ENCODE measurements at places on chromosomes 16 and 17.

GRCh38 chr17:45265821-45266220, 3.9 kb upstream of the SPATA32 start:
- H3K36me3 ChIP-seq: peaks cover 77% of the 10 kb centered on the region
- DNase-seq: no peak
- no peak overlapping the region for H3K27ac ChIP-seq
- peaks cover 20% of the 10 kb centered on the region for H3K4me1 ChIP-seq
- H3K27me3 ChIP-seq: no peaks in the 10 kb centered on the region

DNA sequence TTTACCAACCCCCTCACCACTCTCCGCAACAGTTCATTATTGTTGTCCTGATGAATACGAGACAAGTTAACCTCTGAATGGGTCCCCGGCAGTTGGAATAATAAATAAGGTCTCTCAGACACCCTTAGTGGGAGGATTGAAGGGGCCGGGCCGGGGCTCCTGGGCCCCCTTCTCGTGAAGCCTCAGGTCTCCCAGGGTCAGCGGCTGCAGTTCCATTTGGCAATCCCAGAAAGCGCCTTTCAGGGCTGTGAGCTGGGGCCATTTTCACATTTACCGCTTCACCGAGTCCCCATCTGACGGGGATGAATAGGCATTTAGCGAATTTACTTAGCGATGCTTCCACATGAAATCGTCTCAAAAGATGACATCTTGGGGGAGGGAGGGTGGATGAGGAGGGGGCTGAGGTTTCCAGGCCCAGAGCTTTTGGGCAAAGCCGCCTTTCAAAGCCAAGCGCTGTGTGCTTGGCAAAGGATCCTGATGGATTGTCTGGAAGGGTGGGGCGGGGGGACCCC, 309.8 kb downstream of the XYLT1 start:
- H3K27ac ChIP-seq: no peak overlapping the region
- H3K4me3 ChIP-seq: no peak overlapping the region
- no peaks in the 10 kb centered on the region for H3K4me1 ChIP-seq
- H3K36me3 ChIP-seq: no peaks in the 10 kb centered on the region
- no peak for DNase-seq

GRCh38 chr17:28860363-28860808, 5.6 kb downstream of the ERAL1 start:
- H3K27me3 ChIP-seq: no peaks in the 10 kb centered on the region
- H3K27ac ChIP-seq: no peak overlapping the region

DNA sequence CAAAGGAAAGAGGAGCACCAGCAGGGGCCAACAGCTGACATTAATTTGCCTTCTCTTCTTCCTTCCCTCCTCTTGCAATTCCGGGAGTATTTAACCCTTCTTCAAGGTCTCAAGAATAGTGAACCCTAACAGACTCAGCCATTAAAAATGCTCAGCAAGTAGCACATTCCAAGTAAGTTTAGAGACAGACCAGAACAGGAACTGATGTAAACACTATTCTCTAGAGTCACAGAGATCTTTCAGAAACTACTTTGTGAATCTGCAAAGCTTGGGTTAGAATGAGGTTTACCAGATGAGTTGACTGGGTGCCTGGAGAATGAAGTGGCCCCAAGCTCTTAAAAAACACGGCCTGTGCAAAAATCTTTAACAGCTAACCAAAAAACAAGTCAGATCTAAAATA, 50.9 kb downstream of the TEX2 start:
- no peaks in the 10 kb centered on the region for H3K27me3 ChIP-seq
- H3K4me1 ChIP-seq: peaks cover 19% of the 10 kb centered on the region
- no peak overlapping the region for H3K27ac ChIP-seq
- DNase-seq: no peak
- H3K4me3 ChIP-seq: no peak overlapping the region

DNA sequence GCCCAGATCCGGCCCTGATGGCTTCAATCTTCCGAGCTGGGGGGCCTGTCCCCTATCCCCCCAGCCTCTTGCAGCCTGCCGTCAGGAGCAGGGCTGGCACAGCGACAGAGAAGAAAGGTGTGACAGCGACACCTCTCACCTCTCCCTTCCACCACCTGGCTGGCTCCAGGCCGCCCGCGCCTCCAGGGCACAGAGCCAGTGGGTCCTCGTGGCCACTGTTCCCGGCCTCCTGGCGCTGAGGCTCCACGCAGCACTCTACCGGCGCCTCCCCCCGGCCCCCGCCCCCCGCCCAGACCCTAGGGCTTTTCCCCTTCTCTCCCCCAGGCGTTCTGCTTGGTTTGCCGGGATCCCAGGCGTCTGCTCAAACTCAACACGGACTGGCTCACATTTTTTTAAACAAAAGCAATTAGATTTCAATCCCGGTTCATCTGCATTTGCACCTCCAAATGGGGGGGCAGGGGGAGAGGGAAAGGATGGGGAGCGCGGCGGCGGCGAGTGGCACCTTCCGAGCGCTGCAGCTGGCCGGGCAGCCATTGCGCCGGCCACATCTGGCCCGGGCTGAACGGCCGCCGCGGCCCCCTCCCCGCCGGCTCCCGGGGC, 12.8 kb upstream of the CBX8 start:
- H3K4me3 ChIP-seq: no peak overlapping the region
- H3K36me3 ChIP-seq: no peaks in the 10 kb centered on the region
- peaks cover 93% of the 10 kb centered on the region for H3K27me3 ChIP-seq
- H3K4me1 ChIP-seq: peaks cover 33% of the 10 kb centered on the region
- no peak overlapping the region for H3K27ac ChIP-seq

- no peak for DNase-seq
- H3K4me1 ChIP-seq: peaks cover 24% of the 10 kb centered on the region
- H3K27me3 ChIP-seq: no peaks in the 10 kb centered on the region
- no peak overlapping the region for H3K27ac ChIP-seq
Observed at GRCh38 chr17:17132746-17133145, 73.4 kb downstream of the PLD6 start.

GRCh38 chr17:77875051-77875780, 83.3 kb upstream of the TNRC6C start:
- H3K27ac ChIP-seq: no peak overlapping the region
- no peak for DNase-seq
- H3K4me3 ChIP-seq: no peak overlapping the region
- no peaks in the 10 kb centered on the region for H3K36me3 ChIP-seq
